Glutamatergic neuron (in vitro differentiated cells): ENCODE measurements at places on chromosomes 13 and 19.

- no peak for DNase-seq
These were observed 15.0 kb upstream of the SLC35E1 start for GRCh38 chr19:16586991-16587832.

GRCh38 chr13:29511980-29512379 is 83.5 kb downstream of the SLC7A1 start:
- no peak for DNase-seq

DNA sequence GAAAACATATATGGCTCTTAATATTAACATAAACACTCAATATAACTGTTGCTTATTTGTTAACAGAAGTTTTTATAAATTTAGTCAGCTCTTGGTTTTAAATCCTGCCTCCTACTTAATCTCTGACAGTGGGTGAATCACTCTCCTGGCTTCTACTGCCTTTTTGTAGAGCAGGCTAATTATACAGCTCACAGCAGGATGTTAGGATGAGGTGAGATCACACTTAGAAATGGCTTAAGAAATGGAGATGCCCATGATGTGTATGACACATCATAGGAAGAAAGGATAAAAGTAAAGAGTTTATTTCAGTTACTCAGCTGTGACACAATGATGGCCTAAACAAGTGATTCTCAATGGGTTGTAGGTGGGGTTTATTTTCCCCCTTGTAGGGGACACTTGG is 345.6 kb downstream of the SPRY2 start:
- DNase-seq = no peak

GRCh38 chr13:44368599-44369368 is 4.8 kb upstream of the SERP2 start:
- no peak for DNase-seq
